ENCODE measurements at places on chromosomes 3 and 15.
A peak's percentile ranks its signal among the peaks of the same experiment; 100 is the strongest.

DNA sequence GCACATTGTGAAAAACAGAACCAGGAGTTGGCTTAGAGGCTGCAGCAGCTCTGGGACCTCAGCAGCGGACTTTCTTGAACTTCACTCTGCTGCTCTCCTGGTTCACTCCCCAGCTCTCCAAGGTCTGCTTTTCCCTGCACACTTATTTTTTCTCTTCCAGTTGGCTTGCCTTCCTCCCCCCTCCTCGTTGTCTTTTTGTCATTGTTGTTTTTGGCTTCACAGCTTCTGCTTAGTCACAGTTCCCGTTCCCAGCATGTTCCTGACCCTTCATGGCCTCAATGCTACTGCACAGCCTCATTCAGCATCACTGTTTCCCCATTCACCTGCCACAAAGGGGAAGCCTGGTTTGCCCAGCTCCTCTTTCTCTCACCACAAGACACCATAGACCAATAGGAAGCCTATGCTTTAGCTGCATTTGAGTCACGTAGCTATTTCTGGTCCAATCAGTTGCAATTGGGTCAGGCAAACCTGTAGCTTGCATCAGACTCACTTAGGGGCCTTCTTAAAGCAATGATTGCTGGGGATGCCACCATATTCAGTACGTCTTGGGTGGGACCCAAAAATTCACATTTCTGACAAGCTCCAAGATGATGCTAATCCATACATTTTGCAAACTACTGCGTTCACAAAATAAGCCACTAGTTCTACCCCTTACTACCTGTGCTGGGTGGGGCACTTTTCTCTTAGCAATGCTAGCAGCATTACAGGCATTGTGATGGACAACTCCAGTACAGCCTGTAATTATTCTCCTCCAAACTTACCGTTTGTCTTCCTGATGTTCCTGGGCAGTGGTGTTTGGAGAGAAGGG, 7.8 kb upstream of the SUMF1 start:
- no peaks in the 10 kb centered on the region for H3K27me3 ChIP-seq
- H3K36me3 ChIP-seq, result no peaks in the 10 kb centered on the region
- peak overlapping the region; percentile 57 for H3K4me3 ChIP-seq
- peak; percentile 23 for DNase-seq
- peaks cover 40% of the 10 kb centered on the region for H3K4me1 ChIP-seq
- peak overlapping the region; percentile 67 for H3K27ac ChIP-seq

- H3K4me3 ChIP-seq, result no peak overlapping the region
- H3K4me1 ChIP-seq, result no peaks in the 10 kb centered on the region
- H3K27me3 ChIP-seq, result no peaks in the 10 kb centered on the region
Observed at GRCh38 chr3:73653351-73653750, 28.6 kb upstream of the PDZRN3 start.

DNA sequence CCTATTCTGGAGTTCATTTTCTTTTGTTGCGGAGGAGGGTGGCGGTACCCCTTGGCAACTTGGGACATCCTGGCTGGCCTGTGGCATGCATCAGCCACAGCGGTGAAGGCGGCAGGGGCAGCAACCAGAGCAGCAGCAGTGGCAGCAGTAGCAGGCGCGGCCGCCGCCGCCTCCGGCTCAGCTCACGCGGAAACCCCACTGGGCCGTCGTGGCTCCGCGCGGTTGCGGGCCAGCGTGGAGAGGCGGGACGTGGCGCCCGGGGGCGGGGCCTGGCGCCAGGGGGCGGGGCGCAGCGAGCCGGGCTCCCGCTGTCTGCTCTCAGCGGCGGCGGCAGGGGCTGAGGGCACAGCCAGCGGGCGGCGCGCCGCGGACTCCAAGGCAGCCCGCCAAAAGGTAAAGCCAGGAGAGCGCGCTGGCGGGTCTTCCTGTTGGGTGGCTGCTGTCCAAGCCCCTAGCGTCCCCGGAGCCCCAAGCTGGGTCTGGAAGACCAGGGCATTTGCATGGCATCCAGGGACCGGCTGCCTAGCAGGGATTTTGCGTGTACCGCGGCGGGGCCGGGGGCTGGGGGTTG, 334.4 kb upstream of the THRB start:
- H3K27ac ChIP-seq, result no peak overlapping the region
- peaks cover 30% of the 10 kb centered on the region for H3K27me3 ChIP-seq
- H3K36me3 ChIP-seq, result no peaks in the 10 kb centered on the region
- DNase-seq, result no peak
- H3K4me1 ChIP-seq, result peaks cover 10% of the 10 kb centered on the region
- peak overlapping the region; percentile 62 for H3K4me3 ChIP-seq

GRCh38 chr15:98657721-98658120, 9.4 kb downstream of the IGF1R start:
- no peak overlapping the region for H3K27ac ChIP-seq
- no peaks in the 10 kb centered on the region for H3K36me3 ChIP-seq
- peaks cover 10% of the 10 kb centered on the region for H3K4me1 ChIP-seq
- no peak overlapping the region for H3K4me3 ChIP-seq
- peaks cover 4% of the 10 kb centered on the region for H3K27me3 ChIP-seq

DNA sequence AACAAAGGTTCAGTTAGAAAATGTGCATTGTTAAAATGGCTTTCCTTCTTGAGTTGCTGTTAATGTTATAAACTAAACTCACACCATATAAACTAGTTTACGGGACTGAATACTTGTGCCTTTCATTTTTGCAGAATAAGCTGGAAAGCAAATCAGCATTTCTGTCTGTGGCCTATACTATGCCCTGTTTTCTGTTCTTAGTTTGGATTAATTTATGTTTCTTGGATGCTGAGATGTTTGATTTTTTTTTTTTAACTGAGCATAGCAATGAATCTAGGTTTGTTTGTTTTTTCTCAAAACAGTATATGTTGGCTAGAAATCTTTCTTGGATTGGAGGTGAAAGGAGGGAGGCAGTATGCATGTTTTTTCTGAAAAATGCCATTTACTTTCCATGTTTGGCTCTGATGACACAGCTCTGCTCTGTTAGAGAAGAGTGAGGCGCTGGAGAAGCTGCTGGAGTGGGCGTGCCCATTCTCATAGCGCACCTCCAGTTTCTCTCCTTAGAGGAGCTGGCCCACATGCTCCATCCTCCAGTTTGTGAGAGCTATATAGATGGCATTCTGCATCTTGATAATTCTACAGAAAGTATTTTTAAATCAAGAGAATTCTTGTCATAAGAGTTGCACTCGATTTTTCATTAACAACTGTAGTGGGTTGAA, 423.6 kb upstream of the TPM1 start:
- H3K4me1 ChIP-seq, result no peaks in the 10 kb centered on the region
- no peaks in the 10 kb centered on the region for H3K27me3 ChIP-seq
- DNase-seq, result no peak
- no peak overlapping the region for H3K27ac ChIP-seq
- H3K4me3 ChIP-seq, result no peak overlapping the region

DNA sequence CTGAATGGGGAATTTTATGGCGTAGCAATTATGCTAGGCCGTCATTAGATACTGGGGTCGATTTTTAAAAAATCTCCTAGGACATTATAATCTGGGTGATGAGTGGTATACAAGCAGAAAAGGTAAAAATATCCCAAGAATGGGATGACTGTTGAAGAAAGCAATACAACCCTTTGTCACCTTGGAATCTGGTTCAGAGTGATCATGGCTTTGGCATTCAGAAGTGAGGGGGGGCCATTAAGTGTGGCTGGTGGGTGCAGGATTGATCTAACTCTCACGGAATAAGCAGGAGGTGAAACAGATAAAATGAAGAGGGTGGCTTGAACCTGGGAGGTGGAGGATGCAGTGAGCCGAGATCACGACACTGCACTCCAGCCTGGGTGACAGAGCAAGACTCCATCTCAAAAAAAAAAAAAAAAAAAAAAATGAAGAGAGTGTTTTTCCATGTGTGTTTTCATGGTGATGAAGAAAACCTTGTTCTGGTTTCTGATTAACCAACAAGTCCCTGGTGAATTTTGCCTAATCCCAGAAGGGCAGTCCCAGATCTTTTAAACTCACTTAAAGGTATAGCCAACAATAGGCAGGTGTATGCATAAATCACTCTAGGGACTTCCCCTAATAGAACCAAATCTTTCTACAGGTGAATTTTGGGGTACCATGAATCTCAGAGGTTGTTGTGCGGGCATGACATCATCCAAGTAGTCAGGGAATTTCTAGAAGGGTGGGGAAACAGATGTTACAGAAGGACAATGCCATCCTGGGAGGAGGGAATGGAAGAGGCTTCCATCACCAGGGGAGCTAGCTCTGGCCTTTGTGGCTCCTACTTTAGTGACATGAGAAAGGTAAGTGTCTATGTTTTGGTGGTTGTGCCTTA, 3.1 kb upstream of the RAD54L2 start:
- no peaks in the 10 kb centered on the region for H3K36me3 ChIP-seq
- DNase-seq, result no peak

DNA sequence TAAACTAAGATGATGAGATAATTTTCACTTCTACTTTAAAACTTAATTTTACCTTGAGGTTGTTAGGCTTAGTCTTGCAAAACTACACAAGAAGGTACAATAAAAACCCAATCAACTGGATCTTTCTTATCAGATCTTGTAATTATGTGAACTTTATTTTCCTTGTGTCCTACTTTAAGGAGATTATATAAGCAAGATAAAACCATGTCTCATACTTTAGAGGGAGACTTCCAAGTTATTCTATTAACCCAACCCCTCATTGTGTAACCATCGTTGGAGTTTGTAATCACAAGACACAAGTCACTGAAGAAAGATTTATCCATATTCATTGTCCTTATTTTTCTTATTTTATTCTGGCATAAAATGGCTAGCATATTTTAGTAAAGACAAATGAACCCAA, 165.6 kb downstream of the SERPINI1 start:
- no peaks in the 10 kb centered on the region for H3K27me3 ChIP-seq
- no peaks in the 10 kb centered on the region for H3K36me3 ChIP-seq
- no peaks in the 10 kb centered on the region for H3K4me1 ChIP-seq
- no peak overlapping the region for H3K27ac ChIP-seq
- H3K4me3 ChIP-seq, result no peak overlapping the region

Measured in naive B cell (primary cell).